GM12892 (cell line): ENCODE measurements at places on chromosomes 16 and 17.

- no peak for DNase-seq
These were observed 5.3 kb downstream of the PRR15L start for GRCh38 chr17:47952171-47953021.

GRCh38 chr17:55478971-55479370 is 32.3 kb downstream of the SMIM36 start:
- no peak for DNase-seq

DNA sequence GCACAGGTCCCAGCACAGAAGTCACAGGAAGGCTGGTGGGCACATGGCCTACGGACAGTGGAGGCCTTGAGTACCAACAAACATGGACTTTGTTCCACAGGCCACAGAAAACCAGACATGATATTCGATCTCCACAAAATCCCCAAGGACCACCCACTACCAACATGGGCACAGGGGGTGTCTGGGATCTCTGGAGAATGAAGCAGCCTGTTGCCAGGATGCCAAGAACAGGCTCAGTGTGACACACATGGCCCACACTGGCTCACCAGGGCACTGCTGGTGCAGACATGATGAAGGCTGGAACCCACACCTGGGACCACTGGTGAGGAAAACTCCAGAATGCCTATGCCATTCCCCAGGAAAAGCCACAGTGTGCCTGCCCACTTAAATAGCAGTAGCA is 120.2 kb downstream of the C16orf78 start:
- no peak for DNase-seq

DNA sequence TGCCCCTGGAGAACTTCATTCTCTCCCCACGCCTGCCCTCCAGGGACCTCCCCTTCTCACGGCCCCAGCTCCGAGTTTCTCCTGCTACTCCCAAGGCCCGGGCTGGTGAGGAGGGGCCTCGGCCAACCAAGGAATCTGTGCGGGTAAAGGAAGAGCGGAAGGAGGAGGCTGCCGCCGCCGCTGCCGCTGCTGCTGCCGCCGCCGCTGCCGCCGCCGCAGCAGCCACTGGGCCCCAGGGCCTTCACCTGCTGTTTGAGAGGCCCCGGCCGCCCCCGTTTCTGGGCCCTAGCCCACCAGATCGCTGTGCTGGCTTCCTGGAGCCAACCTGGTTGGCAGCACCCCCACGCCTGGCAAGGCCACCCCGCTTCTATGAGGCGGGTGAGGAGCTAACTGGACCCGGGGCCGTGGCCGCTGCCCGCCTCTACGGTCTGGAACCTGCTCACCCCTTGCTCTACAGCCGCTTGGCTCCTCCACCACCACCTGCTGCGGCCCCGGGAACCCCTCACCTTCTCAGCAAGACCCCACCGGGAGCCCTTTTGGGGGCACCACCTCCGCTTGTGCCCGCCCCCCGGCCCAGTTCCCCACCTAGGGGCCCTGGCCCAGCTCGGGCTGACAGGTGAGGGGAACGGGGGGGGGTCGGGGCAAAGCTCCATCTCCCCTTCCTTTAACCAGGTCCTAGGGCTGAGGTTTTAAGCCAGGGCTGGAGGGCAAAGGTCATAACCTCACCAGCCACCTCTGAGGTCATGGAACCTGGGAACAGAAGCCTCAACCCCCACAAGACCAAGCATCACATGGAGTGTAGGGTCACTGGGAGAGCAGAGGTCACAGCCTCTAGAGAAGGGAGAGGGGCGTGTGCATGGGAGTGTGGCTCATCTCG is 11.0 kb downstream of the FBRS start:
- no peak for DNase-seq

DNA sequence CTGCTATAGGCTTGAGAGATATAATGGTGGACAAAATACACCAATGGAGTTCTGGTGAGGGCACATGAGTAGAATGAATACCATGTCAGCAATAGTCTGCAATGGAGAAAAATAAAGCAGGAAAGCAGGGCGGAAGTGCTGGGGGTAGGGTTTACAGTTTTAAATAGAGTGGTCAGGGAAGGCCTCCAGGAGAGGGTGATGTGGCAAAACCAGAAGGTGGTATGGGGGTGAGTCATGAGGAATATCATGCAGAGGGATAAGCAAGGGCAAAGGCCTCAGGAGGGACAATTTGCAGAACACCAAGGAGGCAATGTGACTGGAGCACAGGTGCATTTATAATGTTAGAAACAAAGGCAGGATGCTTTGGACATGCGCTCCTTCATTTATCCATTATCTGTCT is 102.0 kb downstream of the ITFG1 start:
- no peak for DNase-seq

DNA sequence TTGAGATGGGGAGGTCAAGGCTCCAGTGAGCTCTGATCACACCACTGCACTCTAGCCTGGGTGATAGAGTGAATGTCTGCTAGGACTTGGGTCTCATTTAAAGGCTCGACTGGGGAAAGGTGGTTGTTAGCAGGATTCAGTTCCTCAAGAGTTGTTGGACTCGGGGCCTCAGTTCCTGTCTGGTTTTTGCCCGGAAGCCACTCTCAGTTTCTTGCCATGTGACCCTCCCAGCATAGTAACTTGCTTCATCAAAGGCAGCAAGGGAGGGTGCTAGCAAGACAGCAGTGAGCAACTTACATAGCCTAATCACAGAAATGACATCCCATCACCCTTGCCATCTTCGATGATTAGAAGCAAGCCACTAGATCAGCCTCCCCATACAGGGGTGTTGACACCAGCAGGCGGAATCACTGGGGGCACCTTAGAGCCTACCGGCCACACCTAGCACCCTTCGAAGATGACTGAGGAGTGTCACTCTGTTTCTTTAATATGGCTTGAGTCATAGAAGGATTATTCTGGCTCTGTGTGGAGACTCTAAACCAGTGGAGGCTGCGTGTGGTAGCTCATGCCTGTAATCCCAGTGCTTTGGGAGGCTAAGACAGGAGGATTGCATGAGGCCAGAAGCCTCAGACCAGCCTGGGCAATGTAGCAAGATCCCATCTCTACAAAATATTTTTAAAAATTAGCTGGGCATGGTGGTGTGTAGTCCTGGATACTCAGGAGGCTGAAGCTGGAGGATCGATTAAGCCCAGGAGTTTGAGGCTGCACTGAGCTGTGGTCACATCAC is 13.2 kb upstream of the SCNN1B start:
- no peak for DNase-seq

DNA sequence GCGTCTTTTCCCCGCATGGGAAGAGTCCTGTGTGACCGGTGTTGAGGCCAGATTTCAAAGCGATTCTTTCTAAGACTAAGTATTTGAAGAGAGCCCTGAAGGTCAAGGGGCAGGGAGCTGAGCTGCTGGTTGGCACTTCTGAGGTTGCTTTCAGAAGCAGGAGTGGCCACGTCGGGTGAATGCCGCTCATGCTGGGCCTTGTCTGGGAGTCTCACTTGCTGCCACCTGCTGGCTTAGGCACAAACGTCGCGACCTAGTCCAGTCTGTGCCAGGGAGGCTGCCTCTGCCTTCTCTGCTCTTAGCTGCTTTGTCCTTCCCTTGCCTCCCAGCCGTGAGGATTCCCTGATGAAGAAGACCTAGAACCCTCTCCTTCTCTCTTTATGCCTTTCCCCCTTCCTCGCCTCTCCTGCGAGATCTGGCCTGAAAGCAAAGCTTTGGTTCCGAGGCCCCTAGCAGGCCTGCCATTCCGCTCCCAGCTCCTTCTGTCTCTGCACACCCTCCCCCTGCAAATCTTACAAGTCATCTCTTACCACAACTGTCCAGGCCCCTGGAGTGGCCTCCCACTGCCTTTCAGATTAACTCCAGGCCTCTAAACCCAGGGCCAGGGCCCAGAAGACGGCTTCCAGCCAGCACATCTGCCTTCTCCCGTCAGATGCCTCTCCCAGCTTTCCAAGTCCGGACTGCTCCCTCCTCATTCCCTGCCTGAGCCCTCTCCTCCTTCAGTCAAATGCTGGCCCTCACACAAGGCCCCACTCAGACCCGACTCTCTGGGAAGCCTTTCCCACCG is 11.4 kb downstream of the CTNS start:
- no peak for DNase-seq

DNA sequence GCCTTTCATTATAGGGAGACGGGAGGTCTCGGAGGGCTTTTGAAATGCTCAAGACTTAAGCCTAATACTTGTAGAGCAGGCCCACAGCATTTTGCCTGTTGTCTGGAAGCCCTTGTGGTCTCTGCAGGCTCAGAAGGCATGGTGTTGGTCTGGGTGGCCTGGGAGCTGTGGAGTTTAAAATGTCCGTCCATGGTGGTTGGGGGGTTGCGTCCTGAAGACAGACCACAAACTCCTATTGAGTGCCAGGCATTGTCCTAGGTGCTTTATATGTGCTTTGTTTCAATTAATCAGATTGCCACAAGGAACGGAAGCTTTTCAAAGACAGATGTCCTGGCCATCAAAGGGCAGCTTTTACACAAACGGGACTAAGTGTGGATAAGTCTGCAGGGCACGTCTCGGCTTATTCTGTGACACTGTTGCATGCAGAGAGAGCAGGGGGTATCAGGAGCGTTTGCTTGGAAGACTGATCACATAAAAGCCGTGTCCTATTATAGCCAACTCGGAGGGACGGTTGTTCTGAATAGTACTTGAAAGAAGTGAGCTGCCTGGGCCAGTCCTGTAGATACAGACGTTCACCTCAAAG is 7.8 kb downstream of the NTN1 start:
- no peak for DNase-seq

DNA sequence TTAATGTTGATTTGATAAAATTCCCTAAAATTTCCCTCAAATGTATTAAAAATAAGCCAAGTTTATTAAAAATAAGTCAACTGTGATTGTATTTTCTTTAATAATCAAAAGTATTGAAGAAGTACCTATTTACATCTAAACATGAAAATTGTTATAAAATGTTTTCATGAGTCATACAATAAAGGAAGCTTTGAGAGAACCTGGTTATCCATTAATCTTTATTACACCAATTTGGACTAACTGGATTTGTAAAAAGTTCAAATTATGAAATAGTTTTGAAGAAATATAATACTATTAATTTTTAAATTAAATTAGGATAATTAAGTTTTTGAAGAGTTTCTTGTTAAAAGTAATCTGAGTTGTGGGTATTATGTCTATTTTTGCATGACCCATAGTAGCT is 63.8 kb downstream of the COX10 start:
- no peak for DNase-seq

DNA sequence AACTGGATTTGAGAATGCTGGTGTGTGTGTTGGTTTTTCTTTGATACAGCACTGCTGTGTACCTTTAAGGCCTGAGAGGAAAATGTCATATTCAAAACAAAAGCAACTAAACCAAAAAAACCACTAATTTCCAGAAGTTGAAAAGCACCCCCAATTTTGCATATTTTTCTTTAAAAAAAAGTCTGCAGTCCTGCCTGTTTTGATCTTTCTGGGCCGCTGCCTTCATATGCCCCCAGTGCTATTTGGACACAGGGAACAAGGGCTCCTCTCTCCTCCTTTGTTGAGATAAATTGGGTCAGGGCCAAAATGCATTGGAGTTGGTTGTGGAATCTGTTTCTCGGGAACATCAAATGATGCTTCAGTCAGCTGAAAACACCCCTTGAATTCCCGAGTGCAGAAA is 26.9 kb downstream of the GPT2 start:
- DNase-seq: no peak

DNA sequence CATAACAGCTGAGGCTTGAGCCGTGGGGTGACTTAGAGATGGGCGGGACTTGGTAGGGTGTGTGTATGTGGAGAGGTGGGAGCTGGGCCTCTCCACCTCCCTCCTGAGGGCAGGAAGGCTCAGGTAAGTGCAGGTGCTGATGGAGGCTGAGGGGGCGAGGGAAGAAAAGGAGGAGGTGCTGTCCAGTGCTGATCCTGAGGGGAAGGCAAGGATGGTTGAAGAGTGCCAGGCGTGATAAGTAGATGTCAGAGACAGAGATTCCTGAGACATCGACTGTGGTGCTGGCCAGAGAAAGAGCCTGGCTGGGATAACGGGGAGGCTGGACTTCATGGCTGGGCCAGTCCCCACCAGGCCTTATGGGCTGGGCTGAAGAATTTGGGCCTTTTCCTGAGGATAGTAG is 159.1 kb downstream of the SDK2 start:
- DNase-seq: no peak

DNA sequence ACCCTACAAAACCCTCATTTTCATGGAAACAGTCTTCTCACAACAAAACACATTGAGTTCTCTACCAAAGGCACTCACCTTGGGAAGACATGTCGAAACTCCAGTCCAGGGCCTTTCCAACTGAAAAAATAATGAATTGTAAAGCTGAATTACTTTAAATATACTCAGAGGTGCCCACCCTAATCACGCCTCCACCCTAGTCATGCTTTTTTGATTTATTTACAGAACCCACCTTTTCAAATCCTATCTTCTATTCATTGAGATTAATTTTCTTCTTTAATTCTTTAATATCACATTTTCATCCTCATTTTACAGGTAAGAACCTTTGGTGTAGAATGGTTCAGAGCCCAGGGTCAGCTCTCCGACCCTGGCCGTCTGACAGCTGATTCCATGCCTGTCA is at the start of gene CPHXL2:
TSS of gene CPHXL2 (minus strand) at position 101 of the 400 bp plus-strand sequence. CDS start at position 91, 10 bp downstream.
- no peak for DNase-seq

DNA sequence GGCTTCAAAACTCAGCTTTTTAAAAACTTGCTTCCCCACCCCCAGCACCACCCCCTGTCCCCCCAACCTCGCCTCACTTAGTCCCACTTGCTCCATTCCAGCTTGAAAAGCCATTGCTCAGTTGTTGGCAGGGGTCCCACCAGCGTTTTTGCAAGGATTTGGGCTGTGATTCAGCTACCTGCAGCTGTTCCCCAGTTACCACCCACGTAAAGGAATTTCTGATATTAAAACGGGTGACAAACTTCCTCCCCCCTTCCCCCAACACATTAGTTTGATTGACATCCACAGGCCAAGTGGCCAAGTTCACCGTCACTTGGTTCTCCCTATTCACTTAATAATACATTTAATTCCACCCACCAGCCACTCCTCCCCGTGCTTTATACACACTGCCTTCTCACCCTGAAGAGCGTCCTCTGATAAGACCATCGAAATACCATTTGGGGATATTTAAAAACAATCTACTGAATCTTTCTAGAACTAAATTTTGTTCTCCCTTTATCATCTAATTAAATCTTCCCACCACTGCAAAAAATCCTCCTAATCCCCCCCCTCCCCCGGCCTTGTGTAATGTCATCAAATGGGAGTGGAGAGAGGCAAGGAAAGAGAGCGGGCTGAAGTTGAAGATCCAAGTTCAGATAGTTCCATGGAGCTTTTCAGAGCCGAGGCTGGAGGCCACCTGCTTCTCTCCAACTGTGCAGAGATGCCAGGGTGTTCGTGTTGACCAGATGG is 55.1 kb downstream of the SOX9 start:
- no peak for DNase-seq

- no peak for DNase-seq
These were observed 2.7 kb downstream of the CARMIL2 start for GRCh38 chr16:67647681-67648080.

DNA sequence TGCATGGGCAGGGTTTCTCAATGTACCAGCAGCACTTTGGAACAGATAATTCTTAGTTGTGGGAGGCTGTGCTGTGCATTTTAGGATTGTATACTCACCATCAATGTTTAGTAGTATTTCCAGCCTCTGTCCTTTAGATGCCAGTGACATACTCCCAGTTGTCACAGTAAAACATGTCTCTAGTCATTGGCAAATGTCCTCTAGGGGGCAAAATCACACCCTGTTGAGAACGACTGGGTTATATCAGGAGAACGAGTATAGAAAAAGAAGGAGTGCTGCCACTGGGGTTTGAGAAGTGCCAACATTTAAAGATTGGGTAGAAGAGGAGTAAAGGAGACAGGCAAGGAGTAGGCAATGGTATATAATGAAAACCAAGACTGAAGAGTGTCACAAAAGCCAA is 37.9 kb upstream of the SMIM36 start:
- no peak for DNase-seq
